Glutamatergic neuron (in vitro differentiated cells): ENCODE measurements at places on chromosomes 13 and 19. TPM values are rescaled to one million over a fixed set of nuclear protein-coding genes. Genes with fewer than 3 reads are reported as not detected.

- H3K4me3 ChIP-seq = no peak overlapping the region
- H3K36me3 ChIP-seq = no peaks in the 10 kb centered on the region
- no peaks in the 10 kb centered on the region for H3K27me3 ChIP-seq
- no peak for DNase-seq
- H3K27ac ChIP-seq = no peak overlapping the region
Measured at GRCh38 chr13:39401756-39402155, 201.2 kb downstream of the LHFPL6 start.

GRCh38 chr19:55681131-55682092 lies 6.4 kb downstream of the EPN1 start:
- no peak for DNase-seq
- H3K4me3 ChIP-seq = no peak overlapping the region
- H3K36me3 ChIP-seq = no peaks in the 10 kb centered on the region

DNA sequence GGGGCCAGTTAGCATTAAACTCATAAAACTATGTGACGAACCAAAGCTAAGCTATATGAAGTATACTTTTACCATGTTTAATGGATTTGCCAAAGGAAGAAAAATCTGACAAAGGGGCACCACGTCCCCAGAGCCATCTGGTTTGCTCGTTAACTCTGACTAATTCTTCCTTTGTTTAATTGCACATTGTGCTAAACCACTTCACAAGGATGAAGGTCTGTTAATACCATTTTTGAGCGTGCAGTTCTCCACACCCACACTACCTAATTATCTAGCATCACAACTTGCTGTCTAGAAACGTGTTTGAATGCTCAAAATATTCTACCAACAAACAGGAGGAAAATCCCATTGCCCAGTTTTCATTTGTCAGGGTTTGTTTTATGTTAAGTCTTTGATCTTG lies 74.8 kb downstream of the COL4A1 start:
- DNase-seq = no peak
- H3K4me1 ChIP-seq = peaks cover 12% of the 10 kb centered on the region
- no peak overlapping the region for H3K4me3 ChIP-seq
- H3K27ac ChIP-seq = no peak overlapping the region

DNA sequence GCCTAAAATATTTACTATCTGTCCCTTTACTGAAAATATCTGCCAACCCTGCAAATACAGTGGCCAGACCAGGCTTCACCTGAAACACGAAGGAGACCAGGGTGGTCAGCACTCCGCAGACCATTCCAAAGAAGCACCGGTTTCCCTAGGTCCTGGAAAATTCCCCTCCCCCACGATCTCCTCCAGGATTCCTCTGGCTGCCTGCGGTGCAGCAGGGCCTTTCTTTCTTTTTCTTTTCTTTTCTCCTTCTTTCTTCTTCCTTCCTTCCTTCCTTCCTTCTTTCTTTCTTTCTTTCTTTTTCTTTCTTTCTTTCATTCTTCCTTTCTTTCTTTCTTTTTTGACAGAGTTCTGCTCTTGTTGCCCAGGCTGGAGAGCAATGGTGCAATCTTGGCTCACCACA lies 152.7 kb downstream of the USP12 start:
- peaks cover 8% of the 10 kb centered on the region for H3K4me1 ChIP-seq
- H3K27me3 ChIP-seq = peaks cover 2% of the 10 kb centered on the region
- DNase-seq = no peak
- no peak overlapping the region for H3K27ac ChIP-seq
- H3K36me3 ChIP-seq = no peaks in the 10 kb centered on the region

Gene CCDC194
- total RNA-seq = not detected

Gene SHISA7
- 3.2 TPM for total RNA-seq

Gene KLK4
- total RNA-seq = 0.66 TPM

Gene CGB2
- not detected for total RNA-seq

Gene SIGLEC10
- total RNA-seq = not detected
